IMR-90 (cell line): ENCODE measurements at places on chromosomes 6 and 20. TPM values are rescaled to one million over a fixed set of nuclear protein-coding genes. Genes with fewer than 3 reads are reported as not detected.

SDCBP2 gene
- total RNA-seq, result 0.54 and 0.83 TPM in 2 replicates

CDS2 gene
- 47.1 and 57.5 TPM in 2 replicates for total RNA-seq

UBE2V1 gene
- total RNA-seq, result 20.1 and 41.4 TPM in 2 replicates

RIPOR2 gene
- 0.83 and 1.1 TPM in 2 replicates for total RNA-seq

SLC26A8 gene
- not detected in 2 replicates for total RNA-seq

HLA-DRB1 gene
- not detected in 2 replicates for total RNA-seq

MROH8 gene
- total RNA-seq, result 1.1 and 1.8 TPM in 2 replicates

LAMA4 gene
- total RNA-seq, result 29.7 and 35.8 TPM in 2 replicates

NRSN1 gene
- total RNA-seq, result not detected in 2 replicates

ISM1 gene
- not detected in 2 replicates for total RNA-seq

WFDC12 gene
- not detected in 2 replicates for total RNA-seq

PTCRA gene
- not detected in 2 replicates for total RNA-seq

HLA-DOA gene
- total RNA-seq, result not detected in 2 replicates

SIRPD gene
- not detected in 2 replicates for total RNA-seq

BTN1A1 gene
- not detected in 2 replicates for total RNA-seq

CST5 gene
- total RNA-seq, result not detected in 2 replicates

SCRT2 gene
- not detected in 2 replicates for total RNA-seq

TFAP2B gene
- not detected in 2 replicates for total RNA-seq

CGAS gene
- 1.6 and 4.2 TPM in 2 replicates for total RNA-seq

SOX18 gene
- total RNA-seq, result not detected in 2 replicates

RAET1G gene
- total RNA-seq, result 1.3 and 2.2 TPM in 2 replicates

PGBD1 gene
- total RNA-seq, result 6.3 and 6.9 TPM in 2 replicates

FITM2 gene
- 6.5 and 7.2 TPM in 2 replicates for total RNA-seq

LRFN2 gene
- not detected in 2 replicates for total RNA-seq
